Osteoblast (primary cell): ENCODE measurements at places on chromosomes 16 and 17. TPM values are rescaled to one million over a fixed set of nuclear protein-coding genes. Genes with fewer than 3 reads are reported as not detected.

DNA sequence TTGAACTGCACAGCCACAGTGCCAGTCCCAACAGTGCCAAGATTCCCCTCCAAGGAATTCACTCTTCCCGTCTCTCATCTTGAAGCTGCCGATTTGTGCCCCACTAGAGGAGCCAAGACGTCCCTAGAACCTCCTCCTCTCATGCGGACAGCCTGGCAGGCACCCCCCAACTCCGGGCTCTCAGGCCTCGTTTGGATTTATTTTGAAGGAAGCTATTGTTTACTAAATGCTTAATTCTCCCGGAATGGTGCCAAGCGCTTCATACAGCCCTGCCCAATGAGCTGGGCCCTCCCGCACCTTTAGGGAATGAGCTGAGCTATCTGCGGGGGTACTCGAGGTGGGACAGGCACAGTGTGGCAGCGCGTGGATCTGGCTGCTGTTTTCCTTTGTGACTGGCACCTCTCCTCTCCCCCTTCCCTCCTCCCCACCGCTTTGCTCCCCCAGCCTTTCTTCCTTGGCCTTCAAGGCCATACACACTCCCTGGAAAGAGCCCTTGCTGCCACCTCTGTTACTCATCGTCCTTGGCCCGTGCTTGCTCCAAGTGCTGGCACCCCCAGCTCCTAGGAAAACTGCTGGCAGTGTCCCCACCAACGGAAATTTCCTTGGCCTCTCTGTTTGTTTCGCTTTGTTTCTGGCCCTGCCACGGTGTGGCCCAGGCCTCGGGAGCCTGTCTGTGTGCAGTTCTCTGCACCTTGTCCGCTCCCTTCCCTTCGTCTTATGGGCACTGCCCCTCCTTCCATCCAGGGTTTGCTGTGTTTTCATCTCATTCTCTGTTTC lies 49.9 kb upstream of the CDR2 start:
- DNase-seq: peak; percentile 69

GRCh38 chr16:13936596-13937081 lies 16.7 kb downstream of the ERCC4 start:
- DNase-seq: no peak

DNA sequence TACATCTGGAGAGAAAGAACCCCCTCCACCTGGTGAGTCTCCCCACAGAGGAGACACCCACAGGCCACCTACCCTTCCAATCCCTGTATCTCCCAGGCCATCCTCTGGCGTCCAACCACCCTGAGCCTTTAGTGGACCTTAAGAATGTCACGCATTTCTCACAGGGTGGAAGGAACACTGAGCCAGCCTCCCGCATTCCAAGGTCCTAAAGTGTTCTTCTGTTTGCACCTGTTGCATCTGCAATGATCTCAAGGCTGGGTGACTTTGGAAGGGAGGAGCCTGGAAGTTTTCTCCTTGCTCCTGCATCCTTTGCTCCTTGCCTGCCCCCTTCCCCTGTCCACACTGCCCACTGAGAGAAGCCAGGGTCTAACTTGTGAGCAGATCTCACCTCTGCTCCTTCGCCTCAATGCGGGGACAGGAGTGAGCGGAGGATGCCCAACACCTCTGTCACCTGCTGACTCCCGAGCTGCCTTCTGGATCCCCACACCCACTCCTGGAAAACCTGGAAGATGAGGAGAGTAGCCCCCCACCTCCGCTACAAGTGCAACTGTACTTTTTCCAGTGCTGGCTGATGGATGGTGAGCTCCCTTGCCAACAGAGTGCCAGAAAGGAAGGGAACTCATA lies 3.7 kb downstream of the CHST5 start:
- DNase-seq: peak; percentile 30

GRCh38 chr16:75108792-75109731 lies 7.5 kb downstream of the LDHD start:
- DNase-seq: peak; percentile 98

DNA sequence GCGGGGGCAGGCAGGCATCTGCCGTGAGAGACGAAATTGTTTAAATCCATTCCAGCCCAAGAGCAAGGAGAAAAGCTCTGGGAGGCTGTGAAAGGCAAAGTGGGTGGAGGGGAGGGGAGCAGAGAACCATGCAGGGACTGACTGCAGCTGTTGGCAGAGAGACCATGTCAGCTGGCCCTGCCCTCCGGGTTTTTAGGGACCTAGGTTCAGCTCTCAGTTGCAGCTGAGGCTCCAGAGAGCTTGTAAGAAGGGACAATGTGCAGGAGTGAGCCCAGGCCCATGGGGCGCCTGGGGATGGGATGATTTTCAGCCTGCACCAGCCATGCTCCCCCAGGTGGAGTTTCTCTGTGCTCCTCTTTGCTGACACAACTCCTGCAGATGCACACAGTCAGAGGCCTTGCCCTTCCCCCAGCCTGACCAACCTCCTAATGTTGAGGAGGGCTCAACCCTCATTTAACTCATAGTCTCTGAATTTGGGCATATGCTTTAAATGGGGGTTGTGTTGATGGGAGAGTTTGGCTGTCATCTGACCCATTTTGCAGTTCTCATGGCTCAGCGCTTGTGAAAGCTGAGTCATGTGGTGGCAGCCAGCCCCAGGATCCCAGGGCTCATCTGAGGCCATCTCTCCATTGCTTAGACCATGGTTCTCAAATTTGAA lies 70.9 kb downstream of the PLXDC1 start:
- peak; percentile 94 for DNase-seq

DNA sequence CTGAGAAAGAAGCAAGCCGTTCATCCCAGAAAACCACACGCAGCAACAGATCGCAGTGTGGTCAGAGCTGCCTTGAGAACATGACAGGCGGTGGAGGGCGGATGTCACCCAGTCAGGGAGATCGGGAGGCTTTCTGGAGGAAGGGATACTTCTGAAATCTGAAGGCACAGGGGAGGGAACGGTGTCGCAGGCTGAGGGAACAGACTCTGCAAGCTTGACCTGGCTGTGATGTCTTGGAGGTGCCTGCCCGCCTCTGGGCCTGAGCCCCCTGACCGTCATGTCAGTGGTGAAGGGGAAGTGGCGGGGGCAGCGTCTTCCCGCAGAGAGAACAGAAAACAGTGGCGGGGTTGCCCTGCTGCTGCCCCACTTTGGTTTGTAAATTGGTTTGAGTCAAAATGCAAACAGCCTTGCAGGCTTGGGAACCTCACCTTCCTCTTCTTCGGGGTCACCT lies 8.1 kb upstream of the ATP2A3 start:
- peak; percentile 10 for DNase-seq

DNA sequence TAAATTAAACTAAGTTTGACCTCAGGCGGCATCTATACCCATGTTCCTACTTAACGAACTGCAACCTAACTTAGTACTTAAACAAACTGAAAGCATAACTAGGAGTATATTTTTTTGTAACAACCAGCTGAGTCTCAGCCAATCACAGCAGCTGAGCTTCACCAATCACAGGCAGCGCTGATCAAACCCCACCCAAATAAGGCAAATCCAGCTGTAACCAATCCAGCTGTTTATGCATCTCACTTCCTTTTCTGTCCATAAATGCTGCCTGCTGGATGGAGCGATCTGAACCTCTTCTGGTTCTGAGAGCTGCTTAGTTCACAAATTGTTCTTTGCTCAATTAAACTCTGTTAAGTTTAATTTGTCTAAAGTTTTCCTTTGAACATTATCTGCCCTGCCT lies 131.3 kb downstream of the PMP22 start:
- DNase-seq: no peak

DNA sequence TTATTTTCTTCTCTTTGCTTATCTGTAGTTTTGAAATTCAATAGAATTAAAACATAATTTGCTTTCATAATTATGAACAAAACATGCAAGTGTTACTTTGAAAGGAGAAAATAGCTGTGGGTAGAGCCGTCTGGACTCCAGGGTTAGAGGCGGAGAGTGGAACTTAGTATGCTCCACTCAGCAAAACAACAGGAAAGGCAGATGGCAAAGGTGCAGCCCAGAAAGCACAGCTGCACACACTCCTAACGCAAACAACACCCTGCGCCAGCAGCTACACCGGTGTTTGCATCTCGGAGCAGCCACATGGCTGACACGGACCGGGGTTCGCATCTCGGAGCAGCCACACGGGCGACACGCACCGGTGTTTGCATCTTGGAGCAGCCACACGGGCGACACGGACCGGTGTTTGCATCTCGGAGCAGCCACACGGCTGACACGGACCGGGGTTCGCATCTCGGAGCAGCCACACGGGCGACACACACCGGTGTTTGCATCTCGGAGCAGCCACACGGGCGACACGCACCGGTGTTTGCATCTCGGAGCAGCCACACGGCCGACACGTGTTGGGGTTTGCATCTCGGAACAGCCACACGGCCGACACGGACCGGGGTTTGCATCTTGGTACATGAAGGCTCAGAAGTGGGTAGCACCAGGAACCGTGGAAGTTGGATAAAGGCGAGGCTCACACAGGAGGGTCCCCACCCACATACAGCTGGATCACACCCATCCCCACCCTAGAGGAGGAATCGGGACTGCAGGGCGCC lies 12.2 kb upstream of the CAPN15 start:
- DNase-seq: peak; percentile 88

DNA sequence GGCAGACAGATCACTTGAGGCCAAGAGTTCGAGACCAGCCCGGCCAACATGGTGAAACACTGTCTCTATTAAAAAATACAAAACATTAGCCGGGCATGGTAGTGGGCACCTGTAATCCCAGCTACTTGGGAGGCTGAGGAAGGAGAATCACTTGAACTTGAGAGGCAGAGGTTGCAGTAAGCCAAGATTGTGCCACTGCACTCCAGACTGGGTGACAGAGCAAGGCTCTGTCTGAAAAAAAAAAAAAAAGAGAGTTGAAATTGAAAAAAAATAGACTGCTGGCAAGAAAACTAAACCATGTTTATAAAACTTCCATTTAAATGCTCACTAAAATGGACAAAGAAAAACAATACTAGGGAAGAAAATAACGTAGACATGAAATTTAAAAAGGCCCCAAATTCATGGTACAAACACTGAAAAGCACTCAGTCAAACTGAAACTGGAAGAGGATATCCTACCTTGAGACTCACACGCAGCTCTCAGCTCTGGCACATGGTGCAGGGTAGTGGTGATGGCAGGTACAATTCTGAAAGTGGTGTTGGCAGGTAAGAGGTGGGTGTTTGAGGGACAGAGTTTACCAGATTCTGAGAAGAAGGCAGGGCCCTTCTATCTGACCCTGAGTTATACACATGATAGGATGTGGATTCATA lies 19.3 kb downstream of the CNTROB start:
- DNase-seq: no peak

DNA sequence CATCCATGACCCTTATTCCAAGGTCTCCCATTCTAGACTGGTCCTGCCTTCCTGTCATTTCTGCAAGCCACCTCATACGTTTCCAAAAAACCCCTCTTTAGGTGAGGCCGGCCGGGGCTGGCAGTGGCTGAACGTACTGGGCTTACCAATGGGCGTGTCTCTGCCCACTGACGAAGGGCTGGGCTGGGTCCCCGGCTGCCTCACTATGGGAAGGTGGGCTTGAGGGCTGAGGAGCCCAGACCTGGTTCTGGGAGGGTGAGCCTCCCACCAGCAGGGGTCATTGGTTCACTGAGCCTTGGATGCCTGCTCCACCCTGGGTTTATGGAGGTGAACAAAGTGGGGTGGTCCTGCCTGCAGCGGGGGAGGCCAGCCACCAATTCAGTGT lies 19.9 kb downstream of the KDM8 start:
- DNase-seq: no peak

DNA sequence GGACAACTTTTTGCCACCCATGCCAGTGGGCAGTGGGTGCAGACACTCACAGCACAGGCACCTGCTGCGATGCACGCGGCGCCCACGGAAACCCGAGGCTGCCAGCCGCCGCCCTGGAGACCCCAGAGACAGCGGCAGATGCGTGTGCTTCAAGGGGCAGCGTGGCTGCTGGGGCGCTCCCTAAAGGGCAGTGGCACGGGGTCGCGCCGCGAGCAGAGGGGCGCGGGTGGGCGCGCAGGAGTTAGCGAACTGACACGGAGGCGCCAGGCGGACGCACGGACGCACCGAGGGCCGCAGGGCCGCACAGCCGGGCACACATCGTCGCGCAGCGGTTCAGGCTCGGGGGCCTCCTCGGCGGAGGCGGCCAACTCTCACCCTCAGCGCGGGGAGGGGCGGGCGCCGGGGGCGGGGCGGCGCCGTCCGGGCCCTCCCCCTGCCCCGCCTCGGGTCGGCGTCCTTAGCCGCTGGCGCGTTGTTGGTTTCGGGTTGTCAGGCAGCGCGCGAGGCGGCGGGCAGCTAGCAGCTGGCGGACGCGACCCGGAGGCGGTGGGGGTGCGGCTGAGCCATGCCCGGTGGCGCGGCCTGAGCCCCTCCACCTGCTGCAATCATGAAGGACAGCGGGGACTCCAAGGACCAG lies at the start of gene KIF19:
TSS of gene KIF19 (plus strand) at position 484 of the 637 bp plus-strand sequence. CDS start at position 608, 124 bp downstream.
- DNase-seq: peak; percentile 81

DNA sequence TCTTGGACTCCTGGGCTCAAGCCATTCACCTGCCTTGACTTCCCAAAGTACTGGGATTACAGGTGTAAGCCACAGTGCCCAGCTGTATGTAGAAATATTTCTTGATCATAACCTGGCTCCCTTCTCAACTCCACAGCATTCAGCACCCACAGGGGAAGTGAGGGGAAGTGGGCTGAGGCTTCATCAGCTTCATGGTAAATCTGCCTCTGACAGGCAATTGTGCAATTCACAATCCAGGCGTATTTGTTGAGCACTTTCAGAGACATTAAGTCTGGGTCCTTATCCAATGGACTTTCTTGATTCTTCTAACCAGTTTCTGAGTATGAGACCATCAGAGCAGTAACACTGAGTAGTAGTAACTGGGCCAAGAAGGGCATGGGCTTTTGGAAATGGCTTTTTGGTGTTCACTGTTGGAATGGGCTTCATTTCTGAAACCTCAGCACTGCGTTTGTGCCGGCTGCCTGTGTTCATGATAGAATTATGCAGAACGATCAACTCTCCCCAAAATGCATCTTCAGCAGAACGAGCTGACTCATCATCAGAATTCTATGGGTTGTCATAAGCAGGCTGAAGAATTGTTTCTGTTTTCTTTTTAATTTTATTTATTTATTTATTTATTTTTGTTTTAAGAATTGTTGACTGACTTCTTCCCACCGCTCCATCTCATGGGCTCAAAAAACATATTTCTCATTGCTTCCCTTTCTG lies 28.9 kb downstream of the FAM20A start:
- no peak for DNase-seq

GRCh38 chr16:52227851-52228250 lies 319.1 kb downstream of the TOX3 start:
- no peak for DNase-seq

GRCh38 chr17:4520894-4521600 lies 22.4 kb downstream of the SPNS2 start:
- no peak for DNase-seq

GRCh38 chr16:75529959-75530358 lies 5.9 kb downstream of the CHST5 start:
- DNase-seq: peak; percentile 47

Gene PRAC2
- total RNA-seq: not detected in 2 replicates

Gene CDRT15
- not detected in 2 replicates for total RNA-seq

Gene DOC2B
- total RNA-seq: not detected in 2 replicates

Gene KRTAP3-1
- not detected in 2 replicates for total RNA-seq

Gene PLEKHG4
- 31.8 and 41.6 TPM in 2 replicates for total RNA-seq
